ENCODE measurements at places on chromosomes 16 and 17. TPM values are rescaled to one million over a fixed set of nuclear protein-coding genes. Genes with fewer than 3 reads are reported as not detected.
A peak's percentile ranks its signal among the peaks of the same experiment; 100 is the strongest.

GRCh38 chr17:60327134-60327900, 64.6 kb downstream of the USP32 start:
- H3K36me3 ChIP-seq = no peaks in the 10 kb centered on the region
- no peak for DNase-seq
- no peaks in the 10 kb centered on the region for H3K4me1 ChIP-seq
- H3K27ac ChIP-seq = no peak overlapping the region
- H3K4me3 ChIP-seq = no peak overlapping the region

Gene TBC1D24
- total RNA-seq = 20.5 TPM

GRCh38 chr16:12646490-12647274, 157.0 kb downstream of the CPPED1 start:
- H3K36me3 ChIP-seq = no peaks in the 10 kb centered on the region
- no peak overlapping the region for H3K4me3 ChIP-seq
- no peak for DNase-seq
- no peaks in the 10 kb centered on the region for H3K4me1 ChIP-seq

GRCh38 chr17:1485423-1486376, 6.8 kb downstream of the MYO1C start:
- peaks cover 3% of the 10 kb centered on the region for H3K4me1 ChIP-seq
- peak; percentile 62 for DNase-seq
- peaks cover 17% of the 10 kb centered on the region for H3K36me3 ChIP-seq
- no peaks in the 10 kb centered on the region for H3K27me3 ChIP-seq
- peak overlapping the region; percentile 93 for H3K27ac ChIP-seq

Gene CD7
- total RNA-seq = 0.28 TPM

Gene PLEKHH3
- 90.6 TPM for total RNA-seq

GRCh38 chr16:52090080-52090479, 456.9 kb downstream of the TOX3 start:
- peaks cover 6% of the 10 kb centered on the region for H3K27me3 ChIP-seq
- no peak overlapping the region for H3K27ac ChIP-seq
- H3K4me3 ChIP-seq = no peak overlapping the region

DNA sequence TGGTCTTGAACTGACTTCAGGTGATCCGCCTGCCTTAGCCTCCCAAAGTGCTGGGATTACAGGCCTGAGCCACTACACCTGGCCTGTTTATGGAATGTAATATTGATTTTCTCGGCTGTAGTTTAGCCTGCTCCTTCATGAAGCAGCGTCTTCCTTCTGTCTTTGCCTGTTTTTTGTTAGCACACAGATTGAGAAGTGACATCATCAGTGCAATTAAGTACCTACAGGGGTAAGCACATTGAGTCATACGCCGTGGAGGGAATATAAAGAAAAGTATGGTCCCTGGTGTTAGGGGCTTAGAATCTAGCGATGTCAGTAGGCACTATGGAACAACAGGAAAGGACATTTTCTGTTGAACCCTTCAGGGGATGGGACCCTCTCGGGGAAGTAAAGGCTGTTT, 48.7 kb upstream of the SEC14L1 start:
- peaks cover 21% of the 10 kb centered on the region for H3K4me1 ChIP-seq
- no peak overlapping the region for H3K27ac ChIP-seq
- no peaks in the 10 kb centered on the region for H3K27me3 ChIP-seq
- no peak overlapping the region for H3K4me3 ChIP-seq
- peaks cover 16% of the 10 kb centered on the region for H3K36me3 ChIP-seq

GRCh38 chr16:3728424-3729160, 11.3 kb upstream of the TRAP1 start:
- no peaks in the 10 kb centered on the region for H3K36me3 ChIP-seq
- no peaks in the 10 kb centered on the region for H3K27me3 ChIP-seq
- H3K27ac ChIP-seq = no peak overlapping the region
- no peaks in the 10 kb centered on the region for H3K4me1 ChIP-seq

DNA sequence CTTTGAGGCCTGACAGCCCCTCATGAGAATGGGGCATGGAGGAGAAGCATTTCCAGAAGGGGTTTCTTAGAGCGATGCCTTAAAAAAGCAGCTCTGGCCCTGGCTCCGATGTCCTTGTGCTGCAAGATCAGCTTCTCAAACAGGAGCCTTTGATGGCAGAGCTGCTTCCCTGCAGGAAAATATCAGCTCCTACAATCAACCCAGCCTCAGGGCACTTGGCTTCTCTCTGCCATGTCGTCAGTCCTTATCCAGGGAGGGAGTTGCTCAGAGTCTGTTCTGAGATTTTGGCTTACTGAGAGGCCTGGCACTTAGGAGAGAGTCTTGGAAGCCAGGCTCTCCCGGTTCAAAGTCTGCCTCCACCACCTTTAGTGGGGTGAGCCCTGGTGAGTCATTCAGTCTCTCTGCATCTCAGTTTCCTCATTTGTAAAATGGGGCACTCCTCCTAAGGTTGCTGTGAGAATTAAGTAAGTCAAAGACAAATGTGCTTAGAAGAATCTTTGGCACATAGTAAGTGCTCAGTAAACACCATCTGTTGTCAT, 184.4 kb downstream of the HAPSTR1 start:
- H3K27ac ChIP-seq = no peak overlapping the region
- no peaks in the 10 kb centered on the region for H3K4me1 ChIP-seq
- no peak for DNase-seq
- no peaks in the 10 kb centered on the region for H3K36me3 ChIP-seq
- no peak overlapping the region for H3K4me3 ChIP-seq
